ENCODE measurements at places on chromosomes 12 and 14.

GRCh38 chr14:28584951-28585350 is 181.6 kb upstream of the FOXG1 start:
- no peak for ATAC-seq

DNA sequence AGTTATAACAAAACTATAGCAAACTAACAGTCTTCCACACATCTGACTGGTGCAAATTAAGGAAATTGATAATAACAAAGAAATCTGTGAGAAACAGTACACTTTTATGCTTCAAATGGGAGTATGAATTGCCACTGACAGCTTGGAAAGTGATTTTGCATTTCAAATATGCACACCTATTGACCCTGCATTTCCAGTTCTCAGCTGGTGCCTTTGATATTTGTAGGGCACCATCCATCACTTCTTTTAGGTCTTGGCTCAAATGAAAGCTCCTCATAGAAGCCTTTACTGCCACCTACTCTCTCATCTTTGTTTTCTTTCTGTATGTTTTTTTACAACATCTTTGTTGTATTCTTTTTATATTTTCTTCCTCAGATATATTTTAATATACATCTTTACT is 125.1 kb downstream of the ST8SIA1 start:
- ATAC-seq = no peak

DNA sequence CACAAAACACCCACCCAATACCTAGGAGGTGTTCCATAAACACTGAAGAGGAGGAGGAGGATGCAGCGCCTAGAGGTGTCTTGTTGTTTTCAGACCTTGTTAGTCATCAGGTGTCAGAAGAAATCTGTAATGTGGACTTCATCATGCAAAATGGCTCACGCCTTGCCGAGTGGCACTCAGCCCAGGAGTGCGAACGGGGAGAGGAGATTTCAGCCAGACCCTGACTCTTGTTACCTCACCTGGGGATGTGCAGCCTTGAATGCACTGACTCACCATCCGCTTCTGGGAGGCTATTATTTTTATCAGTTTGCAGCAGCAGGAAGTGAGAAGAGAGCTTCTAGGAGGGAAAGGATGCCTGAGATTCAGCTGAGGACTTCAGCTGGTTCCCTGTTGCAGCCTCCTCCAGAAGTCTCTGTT is 48.2 kb upstream of the PLXNC1 start:
- peak; percentile 55 for ATAC-seq

DNA sequence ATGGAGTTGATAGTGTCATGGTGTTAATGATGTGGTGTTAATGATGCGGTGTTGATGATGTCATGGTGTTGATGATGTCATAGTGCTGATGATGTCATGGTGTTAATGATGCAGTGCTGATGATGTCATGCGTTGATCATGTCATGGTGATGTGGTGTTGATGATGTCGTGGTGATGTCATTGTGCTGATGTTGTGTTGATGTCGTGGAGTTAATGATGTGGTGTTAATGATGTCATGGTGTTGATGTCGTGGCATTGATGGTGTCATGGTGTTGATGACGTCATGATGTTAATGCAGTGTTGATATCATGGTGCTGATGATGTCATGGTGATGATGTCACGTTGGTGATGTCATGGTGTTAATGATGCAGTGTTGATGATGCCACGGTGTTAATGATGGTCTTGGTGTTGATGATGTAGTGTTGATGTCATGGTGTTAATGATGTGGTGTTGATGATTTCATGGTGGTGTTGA is 49.1 kb upstream of the RIMBP2 start:
- ATAC-seq = no peak

DNA sequence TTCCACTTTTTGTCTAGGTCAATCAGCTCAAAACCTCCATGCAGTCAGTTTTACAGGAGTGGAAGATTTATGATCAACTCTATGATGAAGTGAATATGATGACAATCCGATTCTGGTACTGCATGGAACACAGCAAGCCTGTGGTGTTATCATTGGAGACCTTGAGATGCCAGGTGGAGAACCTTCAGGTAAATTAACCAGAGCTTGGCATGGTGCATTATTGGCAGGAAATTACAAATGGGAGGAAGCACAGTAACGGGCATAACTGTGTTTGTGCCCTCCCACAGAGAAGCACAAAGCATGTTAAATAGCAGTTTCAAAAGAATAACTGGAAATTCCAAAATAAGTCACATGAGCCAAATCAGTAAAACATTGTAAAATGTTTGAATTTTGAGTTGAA is 135.6 kb downstream of the ESR2 start:
- ATAC-seq = no peak

DNA sequence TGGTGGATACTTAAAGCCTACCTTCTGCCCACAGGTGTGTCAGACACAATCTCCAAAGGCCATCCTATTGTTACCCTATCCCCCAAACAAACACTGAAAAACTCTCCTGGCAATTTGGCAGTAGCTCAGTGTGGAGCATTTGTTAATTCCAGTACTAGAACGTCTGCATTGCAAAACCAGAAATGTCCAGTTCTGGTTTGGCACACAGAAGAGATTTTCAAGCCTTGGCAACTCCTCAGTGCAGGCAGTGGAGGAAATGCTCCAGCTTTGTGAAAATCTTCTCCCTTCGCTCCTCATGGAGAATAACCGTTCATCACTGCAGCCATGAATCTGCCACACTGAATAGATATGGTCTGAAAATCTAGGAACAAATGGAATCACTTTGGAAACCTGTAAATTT is 5.3 kb upstream of the SOCS2 start:
- no peak for ATAC-seq

DNA sequence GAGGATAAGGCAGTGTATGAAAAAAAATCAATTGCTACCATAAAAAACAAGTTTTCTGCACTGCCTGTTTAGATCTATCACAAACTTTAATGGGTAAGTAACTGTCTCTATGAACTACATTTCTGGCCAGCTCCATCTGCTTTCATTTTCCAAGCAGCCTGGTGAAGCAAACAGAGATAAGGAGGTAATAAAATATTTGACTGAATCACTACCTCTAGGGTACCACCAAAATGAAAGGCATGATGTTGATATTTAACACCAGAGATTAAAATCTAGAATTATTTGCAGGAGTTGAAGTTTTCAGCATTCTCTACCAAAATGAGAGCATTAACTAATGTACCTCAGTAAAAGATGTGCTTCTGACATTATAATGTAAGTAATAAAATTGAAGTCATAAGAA is 863.5 kb upstream of the MGAT4C start:
- ATAC-seq = no peak

DNA sequence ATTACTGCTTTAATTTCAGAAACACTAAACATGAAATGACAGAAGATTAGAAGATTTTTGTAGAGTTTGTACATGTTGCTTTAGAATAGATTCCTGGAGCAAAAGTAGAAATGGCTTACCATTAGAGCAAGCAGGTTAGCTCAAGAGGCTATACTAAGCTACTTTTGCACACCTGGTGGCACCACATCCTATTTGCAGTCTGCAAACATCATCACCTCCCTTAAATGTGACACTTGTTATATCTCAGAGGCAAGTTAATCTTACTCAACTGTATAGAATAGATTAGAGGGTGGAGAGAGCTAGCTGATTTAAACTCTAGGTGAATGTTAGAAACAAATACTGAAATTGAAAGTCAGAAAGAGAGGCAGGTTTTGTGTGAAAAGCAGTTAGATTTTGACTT is 30.7 kb upstream of the OR4E1 start:
- no peak for ATAC-seq

- no peak for ATAC-seq
These were observed 10.4 kb downstream of the ATG2B start for GRCh38 chr14:96352708-96353107.

GRCh38 chr14:97641827-97642226 is 844.6 kb downstream of the VRK1 start:
- ATAC-seq = no peak

DNA sequence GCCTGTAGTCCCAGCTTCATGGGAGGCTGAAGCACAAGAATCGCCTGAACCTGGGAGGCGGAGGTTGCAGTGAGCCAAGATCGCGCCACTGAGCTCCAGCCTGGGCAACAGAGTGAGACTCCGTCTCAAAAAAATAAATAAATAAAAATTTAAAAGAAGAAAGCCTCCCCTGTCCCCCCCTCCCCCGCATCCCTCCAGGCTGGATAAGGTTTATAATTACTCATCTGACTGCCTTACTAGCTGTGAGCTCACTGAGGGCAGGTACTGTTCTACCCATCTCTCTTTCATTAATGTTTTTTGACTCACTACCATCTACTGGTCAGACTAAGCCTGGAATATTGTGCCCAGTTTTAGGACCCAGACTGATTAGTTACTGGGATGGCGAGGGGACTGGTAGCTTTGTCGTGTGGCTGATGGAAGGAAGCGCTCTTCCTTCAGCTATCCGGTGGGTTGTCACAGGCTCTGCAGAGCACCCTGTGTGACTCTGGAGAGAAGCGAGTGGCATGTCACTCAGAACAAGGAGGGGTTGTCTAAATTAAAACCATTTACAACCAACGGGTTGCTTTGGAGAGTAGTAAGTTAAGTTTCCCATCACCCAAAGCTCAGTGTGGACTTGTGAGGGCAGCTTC is 16.9 kb downstream of the EVL start:
- ATAC-seq = no peak

DNA sequence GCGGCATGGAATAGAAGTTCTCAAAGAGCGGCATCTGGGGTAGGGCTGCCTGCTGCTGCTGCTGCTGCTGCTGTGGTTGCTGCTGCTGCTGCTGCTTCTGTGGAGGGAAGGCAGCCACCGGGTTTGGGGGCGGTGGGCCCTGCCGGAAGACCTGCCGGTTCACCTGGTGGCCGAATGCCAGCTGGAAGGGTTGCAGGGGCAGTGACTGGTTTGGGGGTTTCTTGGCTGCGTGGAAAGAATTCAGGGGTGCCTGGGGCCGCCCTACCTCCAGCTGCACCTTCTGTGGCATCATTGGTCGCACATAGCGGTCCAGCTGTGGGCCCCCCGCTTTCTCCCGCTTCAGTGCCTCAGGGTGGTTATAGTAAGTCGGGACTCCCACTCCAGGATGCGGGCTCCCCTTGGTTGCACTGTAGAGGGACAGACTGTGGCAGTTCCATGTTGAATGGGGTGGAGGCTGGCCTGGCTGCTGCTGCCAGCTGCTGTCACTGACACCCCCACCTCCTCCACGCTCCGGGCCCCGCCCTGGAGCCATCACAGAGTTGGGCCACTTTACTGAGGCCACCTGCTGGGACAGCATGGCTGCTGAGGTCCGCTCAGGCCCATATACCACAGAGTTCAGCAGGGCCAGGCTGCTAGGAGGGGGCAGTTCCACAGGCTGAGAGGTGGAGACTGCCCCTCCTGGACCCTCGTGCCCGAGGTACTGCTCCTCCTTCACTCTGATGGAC is 25.2 kb upstream of the PNMA1 start:
- ATAC-seq = no peak

- ATAC-seq = no peak
These were observed 24.9 kb downstream of the PSMC1 start for GRCh38 chr14:90281261-90281660.

- ATAC-seq = peak; percentile 92
These were observed 128.0 kb downstream of the RFLNA start for GRCh38 chr12:124422570-124423523.

DNA sequence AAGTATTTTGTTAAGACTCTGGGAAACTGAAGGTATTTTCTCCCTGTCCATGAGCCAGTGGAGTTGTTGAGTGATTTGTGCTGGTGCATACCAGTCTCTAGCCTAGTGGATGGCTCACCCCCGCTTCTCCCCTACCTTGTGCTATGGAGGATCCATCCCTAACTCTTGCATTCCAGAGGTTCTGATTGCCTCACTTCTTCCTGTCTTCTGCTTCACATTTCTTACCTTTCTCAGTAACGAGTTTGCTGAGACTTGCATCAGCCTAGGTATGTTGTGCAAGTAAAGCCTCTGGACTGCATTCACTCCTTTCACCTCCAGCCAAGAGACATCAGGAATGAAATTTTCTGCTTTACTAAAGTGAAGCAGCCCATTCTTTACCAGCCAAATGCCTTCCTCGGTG is 391.6 kb downstream of the ZFP36L1 start:
- ATAC-seq = no peak

GRCh38 chr12:76332606-76333005 is 15.6 kb downstream of the BBS10 start:
- no peak for ATAC-seq

GRCh38 chr12:110849748-110850403 is 3.1 kb downstream of the CCDC63 start:
- no peak for ATAC-seq

DNA sequence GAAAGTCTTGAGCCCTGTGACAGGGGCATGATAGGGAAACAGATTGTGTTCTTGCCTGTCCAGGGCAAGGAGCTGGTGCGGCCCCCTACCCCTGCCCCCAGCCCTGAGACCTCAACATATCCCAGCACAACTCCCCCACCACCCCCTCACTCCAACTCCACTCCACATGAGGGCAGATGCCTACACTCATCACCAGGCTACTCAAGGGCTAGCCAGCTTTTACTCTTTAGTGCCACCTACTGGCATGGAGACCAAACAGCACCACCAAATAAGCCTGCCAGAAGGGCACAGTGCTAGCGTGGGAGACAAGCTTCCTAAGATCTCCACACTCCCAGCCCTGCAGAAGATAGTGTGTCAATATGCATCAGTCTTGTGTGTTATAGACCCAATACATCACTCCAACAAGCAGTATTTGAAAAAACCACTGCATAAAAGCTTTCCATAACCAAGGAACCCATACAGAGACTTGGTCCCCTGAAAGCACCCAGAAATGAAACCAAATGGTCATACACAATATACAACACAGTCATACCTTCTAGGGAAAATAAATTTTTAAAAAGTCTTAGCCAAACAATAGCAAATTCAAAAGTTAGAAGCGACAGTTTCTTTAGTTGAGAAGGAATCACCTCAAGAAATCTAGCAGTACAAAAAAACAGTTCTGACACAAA is 154.4 kb downstream of the KCNK10 start:
- ATAC-seq = peak; percentile 82

DNA sequence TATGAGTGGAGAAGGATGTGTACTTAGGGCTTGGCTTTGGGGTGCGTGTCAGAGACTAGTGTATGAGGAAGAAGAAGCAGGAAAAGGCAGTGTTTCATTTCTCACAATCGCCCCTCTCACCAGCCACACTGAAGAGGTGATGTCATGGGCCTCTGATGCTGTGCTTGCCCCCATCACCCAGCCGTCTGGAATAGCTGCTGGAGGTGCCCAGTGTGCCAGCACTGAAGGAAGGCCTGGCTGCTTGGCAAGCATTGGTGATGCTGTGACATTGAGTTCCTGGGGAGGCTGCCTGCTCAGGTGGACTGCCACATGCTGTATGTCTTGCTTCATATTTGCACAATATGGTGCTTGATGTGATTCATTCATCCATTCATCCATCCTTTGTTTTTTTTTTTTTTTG is 56.2 kb downstream of the CRADD start:
- ATAC-seq = peak; percentile 82

DNA sequence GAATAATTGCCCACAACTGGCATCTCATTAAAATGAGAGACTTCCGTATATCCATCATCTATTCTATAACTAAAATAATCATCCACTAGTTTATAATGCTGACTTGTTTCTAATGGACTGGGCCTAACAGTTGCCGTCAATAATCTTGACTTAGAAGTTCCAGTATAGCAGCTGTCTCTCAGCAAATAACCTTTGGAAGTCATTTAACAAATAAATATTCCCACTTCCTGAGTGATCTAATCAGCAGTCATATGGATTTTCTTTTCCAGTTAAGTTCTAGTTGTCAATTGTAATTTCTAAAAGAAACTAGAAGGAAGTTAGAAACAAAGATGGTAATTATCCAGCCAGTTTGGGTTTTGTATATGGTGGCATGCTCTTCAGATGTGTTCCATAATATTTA is 177.8 kb downstream of the GXYLT1 start:
- no peak for ATAC-seq

Data from esophagus mucosa (tissue), 1 donor.